Activated T-cell treated with anti-CD3 and anti-CD28 coated beads for 24 hours (primary cell): ENCODE measurements at places on chromosomes 2 and 18.

DNA sequence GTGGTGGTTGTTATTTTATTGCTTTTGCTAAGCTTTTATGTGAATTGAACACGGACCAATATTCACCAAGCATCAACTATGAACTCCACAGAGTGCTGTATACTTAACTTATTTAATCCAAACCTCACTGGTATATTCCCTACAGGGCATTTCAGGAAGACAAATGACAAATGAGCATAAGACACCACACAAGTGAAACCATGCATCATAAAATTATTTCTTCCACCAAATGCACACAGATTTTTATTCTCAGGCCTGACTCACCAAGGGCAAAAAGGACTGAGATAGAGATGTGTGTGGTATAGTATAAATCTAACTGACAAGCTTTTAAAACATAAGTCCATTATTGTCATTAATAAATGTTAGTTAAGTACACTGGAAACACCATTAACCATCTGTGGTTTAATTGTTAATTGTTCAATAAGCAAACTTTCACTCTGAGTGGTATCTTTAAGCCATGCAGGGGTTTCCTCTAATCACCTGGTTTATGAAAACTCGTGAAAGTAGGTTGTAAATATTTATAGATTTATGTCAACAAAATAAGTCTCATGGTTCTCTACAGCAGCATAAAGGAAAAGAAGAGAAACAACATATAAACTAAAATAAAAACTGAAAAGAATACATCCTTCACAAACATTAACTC is 77.6 kb upstream of the CRIM1 start:
- no peak for DNase-seq

DNA sequence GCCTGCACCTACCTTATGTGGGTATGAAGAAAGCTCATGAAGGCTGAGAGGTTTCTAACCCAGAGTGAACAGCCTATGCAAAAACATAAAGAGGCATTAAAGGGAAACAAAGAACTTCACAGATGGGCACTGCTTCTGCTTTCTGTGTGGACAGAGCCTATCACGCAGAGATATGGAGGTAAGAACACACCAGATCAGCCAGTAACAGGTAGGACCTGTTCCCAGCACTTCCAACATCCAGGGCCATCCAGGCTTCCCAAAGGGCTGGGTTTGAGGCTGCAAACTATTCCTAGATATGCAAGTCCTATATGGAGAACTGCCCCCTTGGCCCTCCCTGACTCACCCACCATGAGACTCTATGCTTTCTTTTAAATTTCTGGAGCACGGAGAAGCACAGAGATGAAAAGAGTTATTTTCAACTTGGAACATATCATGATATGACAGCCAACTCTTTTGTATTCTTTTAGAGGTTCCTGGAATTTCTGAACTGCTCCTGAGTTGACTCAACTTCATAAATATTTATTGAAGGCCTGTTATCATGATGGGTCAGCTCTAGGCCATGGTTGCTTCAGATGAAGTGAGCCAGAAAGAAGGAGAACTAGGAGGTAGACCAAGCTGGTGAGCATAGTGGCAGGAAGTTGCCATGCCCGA is 77.4 kb upstream of the PPP1CB start:
- no peak for DNase-seq

- DNase-seq: no peak
Observed at GRCh38 chr18:45527891-45528290, 87.4 kb upstream of the SLC14A2 start.

DNA sequence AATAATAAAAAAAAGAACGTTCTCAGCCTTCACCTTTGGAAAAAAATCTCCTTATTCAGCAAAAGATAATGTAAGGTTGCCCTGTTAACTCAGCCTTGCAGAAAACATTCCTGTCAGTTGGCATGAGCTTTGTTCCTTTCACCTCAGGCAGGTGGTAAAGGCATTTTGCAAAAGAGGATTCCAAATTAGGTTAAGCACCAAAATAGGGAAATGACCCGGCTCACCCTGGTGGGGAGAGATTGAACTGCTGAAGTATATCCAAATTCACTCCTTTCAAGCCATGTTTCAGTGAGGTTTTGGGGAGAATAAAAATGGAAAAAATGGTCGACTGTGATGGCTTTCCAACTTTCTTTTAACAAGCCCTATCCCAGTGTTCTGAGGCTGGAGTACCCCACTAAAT is 1988.8 kb upstream of the PIK3C3 start:
- no peak for DNase-seq

DNA sequence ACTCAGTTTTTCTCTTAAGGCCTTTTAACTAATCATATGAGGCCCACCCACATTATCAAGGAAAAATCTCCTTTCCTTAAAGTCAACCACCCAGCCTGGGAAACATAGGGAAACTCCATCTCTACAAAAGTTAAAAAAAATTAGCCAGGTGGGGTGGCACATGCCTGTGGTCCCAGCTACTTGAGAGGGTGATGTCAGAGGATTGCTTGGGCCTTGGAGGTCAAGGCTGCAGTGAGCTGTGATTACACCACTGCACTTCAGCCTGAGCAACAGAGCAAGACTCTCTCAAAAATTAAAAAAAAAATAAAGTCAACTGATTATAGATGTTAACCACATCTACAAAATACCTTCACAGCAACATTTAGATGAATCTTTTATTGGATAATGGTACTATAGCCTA is 5.8 kb downstream of the DPYSL5 start:
- no peak for DNase-seq

GRCh38 chr2:187466129-187466792 is 18.2 kb upstream of the CALCRL start:
- no peak for DNase-seq

- DNase-seq: no peak
Observed at GRCh38 chr2:17184512-17184911, 333.7 kb downstream of the RAD51AP2 start.

DNA sequence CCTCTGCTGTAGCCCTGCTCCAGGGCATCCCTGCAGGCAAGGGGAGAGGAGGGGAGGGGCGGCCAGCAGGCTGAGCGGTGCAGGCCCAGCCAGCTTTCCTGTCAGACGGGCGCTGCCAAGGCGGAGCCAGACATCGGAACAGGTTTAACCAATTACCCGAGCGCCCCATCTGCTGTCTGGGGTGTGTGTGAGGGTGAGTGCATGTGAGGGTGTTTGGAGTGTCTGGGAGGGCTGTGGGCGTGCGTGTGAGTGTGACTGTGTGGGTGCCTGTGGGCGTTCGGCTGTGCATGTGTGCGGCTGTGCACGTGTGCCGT is 20.0 kb downstream of the EMX1 start:
- no peak for DNase-seq

GRCh38 chr2:29017716-29018435 is 36.8 kb downstream of the TOGARAM2 start:
- DNase-seq: no peak
